ENCODE measurements at places on chromosomes 3 and 15.

DNA sequence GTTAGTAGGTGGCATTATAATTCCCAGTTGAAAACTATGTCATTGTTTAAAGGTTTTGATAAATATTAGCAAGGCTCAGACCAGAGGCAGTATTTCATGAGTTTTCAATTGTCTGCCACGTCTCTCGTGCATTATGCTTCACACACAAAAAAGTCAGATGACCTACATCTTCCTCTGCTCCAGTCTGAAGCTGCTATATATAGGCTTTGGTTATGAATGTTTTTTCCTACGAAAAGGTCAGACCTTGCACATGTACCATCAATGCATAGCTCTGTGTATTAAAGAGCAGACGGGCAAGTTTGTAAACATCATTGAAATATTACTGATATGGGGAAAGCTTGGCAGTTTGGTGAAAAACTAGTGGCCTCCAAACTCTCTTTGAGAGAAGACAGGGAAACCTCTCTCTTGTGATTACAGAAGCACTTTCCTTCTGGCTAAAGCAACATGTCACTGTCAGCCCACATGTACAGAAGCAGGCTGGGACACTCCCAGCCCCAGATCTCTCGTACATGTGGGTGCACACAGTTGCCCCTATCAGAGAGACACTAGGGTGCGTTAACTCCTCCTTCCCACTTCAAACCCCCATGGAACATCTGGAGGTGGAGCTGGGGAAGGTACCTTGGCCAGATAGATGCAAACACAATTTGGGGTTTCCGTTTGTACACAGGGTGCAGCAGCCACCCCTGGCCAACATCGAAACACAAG is 184.0 kb upstream of the BCL6 start:
- peak; percentile 21 for DNase-seq

GRCh38 chr3:78571486-78571885 is 1196.3 kb downstream of the ROBO1 start:
- DNase-seq = no peak

- DNase-seq = no peak
These were observed 33.7 kb downstream of the TLE3 start for GRCh38 chr15:70063980-70064379.

DNA sequence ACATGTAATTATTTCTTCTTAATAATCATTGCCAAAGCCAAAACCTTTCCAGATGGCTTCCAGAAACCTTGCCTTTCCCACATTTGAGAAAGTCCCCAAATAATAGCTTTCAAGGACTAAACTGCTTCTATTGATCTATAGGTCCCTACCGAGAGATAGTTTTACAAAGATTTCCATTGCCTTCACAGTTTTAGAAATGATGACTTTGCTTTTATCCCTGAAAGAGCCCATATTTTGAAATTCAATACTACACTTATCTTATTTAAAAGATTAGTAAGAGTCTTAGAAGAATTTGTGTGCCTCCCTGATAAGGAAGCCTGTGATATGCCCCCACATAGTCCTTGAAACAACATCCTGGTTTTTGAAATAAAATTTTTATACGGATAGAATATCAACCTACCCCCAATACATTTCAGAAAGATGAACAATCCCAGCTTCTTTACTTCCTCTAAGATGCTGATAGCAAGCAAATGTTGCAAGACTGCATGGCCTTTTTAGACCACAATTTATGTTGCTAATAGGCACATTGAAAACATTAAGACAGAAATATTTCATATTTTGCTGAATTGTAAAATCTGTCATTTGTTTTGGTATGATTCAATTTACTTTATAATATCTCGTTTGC is 146.3 kb downstream of the TMCO5A start:
- no peak for DNase-seq

DNA sequence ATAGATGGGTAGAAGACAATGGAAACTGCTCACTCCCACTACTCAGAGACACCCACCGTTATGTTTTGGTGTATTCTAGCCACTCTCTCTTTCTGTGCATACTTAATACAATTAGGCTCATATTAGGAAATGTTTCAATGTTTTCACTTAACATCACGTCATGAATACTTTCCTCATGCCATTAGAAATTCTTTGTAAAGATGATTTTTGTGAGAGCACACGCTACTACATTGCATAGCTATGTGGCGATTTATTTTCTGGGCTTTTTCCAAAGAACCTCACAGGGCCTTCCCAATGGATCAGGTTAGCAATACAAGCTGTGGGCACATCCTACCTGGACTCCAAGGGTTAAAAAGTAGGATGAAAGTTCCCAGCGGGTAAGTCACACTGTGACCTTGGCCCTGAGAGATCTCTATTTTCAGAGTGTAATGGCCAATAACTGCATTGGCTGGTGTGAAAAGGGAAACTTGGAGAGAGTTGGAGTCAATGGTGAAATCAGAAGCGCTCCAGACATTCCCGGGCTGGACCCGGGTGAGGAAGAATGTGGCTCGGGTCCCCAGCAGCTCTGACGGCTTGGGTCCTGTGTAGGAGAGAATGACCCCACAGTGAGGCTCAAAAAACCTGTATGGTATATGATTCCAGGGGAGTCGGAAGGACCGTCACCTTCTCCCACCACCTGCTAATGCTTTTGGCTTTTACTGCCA is 25.8 kb upstream of the TGM5 start:
- no peak for DNase-seq

DNA sequence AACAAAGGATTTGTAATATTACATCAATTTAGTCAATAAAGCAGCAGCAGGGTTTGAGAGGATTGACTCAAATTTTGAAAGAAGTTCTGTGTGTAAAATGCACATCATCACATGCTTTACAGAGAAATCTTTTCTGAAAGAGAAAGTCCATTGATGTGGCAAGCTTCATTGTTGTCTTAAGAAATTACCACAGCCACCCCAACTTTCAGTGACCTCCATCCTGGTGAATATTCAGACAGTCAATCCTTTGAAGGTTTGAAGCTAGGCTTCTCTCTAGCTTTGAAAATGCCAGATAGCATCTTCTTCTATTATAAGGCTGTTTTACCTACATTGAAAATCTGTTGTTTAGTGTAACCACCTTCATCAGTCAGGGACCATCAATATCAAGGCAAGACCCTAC is 51.8 kb upstream of the SETMAR start:
- no peak for DNase-seq

- no peak for DNase-seq
These were observed 28.8 kb downstream of the ATG7 start for GRCh38 chr3:11300970-11301369.

- no peak for DNase-seq
These were observed 921.0 kb upstream of the ROBO1 start for GRCh38 chr3:80688814-80689213.

GRCh38 chr3:27171113-27171512 is 198.1 kb downstream of the NEK10 start:
- no peak for DNase-seq

DNA sequence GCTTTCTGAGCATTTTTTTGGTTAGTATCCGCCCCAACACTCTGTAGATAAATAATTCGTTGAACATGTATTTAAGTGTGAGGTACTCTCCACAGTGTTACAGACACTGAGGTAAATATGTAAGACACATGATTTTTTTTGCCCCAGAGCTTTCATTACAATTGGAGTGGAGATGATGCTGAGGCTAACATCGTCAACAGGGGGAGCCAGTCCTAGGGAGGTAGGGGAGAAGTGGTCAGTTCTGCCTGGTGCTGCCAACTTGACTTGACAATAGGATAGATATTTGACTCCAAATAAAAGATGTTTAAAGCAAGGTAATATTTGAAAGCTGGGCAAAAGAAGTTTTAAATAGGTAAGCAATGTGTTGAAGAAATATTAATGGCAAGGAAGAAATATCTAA is 295.7 kb downstream of the UNC13C start:
- DNase-seq = no peak

DNA sequence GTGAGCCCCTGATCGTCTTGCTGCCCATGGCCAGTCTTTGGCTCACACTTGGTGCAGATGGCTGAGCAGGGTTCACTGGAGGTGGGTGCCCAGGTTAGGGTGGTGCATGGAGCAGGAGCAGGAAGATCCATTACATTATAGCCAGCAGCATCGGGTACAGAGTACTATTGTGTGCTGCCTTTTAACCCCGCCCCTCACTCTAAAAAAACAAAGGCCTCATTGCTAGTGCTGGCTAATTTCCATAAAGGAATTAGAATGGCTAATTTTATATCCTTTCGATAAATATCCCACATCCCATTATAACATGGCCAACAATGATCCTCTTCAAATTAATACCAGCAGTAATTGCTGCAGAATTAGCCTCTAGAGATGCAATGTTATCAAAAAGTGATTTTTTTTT is 45.8 kb upstream of the PPP4R2 start:
- no peak for DNase-seq

DNA sequence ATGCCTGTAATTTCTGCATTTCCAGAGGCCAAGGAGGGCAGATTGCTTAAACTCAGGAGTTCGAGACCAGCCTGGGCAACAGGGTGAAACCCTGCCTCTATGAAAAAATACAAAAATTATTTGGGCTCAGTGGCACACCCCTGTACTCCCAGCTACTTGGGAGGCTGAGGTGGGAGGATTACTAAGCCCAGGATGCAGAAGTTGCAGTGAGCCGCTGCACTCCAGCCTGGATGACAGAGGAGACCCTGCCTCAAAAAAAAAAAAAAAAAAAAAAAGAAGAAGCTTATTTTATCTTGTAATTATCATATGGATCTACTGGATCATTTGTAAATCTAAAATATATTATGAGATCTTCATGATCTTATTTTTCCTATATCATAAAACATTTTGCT is 84.1 kb downstream of the PPCDC start:
- DNase-seq = no peak

- DNase-seq = no peak
These were observed 365.0 kb upstream of the EPHA6 start for GRCh38 chr3:96449346-96449745.

- DNase-seq = no peak
These were observed 81.5 kb downstream of the TJP1 start for GRCh38 chr15:29740692-29741311.

Data from stimulated activated naive CD4-positive, alpha-beta T cell treated with Interleukin-2 at 50 U/mL for 16 hours (primary cell).